Mesendoderm (in vitro differentiated cells): ENCODE measurements at places on chromosomes 16 and 17.

GRCh38 chr16:81562926-81563325 is 118.3 kb downstream of the CMIP start:
- DNase-seq = no peak

DNA sequence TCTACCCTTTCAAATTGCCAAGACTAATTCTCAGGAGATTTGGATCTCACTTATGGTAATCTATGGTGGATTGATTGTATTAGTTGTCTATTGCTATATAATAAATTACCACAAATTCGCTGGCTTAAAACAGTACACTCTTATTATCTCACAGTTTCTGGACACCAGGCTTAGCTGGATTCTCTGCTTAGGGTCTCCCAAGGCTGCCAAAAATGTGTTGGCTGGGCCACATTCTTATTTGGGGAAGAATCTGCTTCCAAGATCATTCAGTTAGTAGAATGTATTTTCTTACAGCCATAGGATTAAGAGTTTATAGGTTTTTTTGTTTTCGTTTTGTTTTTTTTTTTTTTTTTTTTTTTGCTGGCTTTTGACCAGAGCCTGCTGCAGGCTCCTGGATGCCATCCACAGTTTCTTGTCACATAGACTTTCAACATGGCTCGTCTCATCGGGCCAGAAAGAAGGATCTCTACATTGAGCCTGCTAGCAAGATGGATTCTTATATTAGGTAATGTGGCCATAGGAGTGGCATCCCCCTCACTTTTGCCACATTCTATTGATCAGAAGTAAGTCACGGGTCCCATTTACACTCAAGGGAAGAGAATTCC is 415.3 kb downstream of the KIF2B start:
- DNase-seq = no peak

GRCh38 chr17:17154981-17155380 is 51.2 kb downstream of the PLD6 start:
- no peak for DNase-seq

DNA sequence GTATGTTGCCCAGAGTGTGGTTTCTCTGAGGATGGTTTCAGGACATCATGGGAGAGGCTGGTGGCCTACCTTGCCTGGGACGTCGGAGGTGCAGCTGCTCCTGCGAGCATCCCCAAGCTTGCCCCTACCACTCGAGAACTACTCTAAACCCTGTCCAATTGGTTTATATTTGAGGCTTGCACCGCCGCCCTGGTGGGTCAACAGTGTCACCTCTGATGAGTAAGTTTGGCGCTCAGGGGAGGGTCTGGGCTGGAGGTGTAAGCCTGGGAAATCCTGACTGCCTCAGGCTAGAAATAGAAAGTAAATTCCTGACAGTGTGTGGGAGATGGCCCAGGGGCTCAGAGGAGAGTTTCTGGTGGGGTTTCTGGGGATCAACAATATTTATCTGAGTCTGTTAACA is 48.2 kb downstream of the CCDC42 start:
- DNase-seq = peak; percentile 88

GRCh38 chr17:3889325-3890012 is 3.4 kb downstream of the CAMKK1 start:
- DNase-seq = no peak

DNA sequence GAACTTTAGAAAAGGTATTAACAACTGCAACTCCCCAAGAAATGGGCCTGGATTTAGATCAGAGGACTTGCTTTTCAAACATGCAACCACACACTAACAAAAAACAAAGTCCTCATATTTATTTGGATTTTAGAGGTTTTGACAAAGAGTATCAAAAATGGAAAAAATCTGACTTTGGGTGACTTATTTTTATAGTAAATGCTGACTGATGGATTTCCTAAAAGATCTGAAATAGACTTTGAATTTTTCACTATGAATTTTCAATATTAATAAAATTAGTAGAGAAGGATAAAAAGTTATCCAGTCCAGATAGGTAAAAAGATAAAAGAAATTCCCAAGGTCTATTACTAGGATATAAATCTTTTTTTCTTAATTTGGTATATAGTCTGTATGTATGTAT is 253.5 kb downstream of the KCNJ2 start:
- no peak for DNase-seq

- DNase-seq = no peak
Observed at GRCh38 chr17:6676802-6677157, 25.2 kb downstream of the C17orf100 start.

DNA sequence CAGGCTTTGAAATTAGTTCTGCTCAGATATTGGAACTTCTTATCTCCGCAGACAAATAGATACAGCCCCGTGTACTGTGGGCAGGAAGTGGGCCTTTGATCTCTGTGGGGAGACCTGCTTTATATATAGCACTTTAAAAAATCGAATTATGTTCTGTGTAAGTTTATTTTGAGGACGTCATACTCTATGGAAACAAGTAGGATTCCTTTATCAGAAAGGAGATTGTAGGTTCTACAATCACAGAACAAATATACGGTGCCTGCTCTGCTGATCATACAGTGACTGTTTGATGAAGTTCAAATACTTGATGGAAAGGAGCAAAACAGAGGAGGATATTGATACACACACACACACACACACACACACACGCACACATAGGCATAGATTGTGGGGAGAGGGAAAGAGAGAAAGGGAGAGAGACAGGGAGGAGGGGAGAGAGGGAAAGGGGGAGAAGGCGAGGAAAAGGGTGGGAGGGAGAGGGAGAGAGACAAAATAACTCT is 14.7 kb upstream of the TMEM220 start:
- no peak for DNase-seq

DNA sequence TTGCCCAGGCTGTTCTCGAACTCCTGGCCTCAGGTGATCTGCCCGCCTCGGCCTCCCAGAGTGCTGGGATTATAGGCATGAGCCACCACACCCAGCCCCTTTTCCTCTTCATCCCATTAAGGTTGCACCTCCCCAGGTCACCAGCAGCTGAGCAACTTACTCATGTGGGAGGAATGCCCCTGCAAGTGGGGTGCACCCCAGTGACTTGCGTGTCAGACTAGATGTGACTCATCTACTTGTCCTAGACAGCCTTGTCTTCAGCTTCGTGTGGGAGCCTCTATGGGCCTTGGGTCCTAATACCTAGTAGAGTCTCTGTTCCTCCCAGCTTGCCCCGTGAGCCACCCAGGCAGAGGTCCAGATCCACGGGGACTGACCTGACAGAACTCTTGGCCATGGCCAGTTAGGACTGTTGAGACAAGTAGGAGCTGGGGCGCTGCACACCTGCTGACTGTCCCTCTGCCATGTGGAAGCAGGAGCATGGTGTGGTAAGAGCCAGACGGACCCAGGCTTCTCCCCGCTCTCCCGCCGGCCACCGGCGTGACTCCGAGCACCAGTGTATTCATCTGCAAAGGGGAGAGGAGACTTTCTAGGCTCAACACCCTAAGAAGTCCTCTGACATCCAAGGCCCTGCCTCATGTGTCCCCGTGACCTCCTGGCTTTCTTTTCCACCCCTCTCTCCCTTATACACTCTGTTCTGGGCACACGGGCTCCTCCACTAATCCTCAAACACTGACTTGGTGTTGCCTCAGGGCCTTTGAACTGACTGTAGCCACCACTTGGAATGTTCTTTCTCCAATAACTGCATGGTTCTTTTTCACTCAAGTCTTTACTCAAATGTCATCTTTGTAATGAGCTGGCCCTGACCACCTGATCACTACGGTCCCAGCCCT is 11.6 kb upstream of the CBX4 start:
- peak; percentile 70 for DNase-seq

GRCh38 chr17:35141681-35142466 is at the start of gene NLE1:
TSS of gene NLE1 (minus strand) at chr17:35142303. CDS start at chr17:35142275, 28 bp downstream.
- DNase-seq = peak; percentile 86

GRCh38 chr16:46843898-46844642 is 13.1 kb upstream of the C16orf87 start:
- DNase-seq = no peak

- DNase-seq = no peak
Observed at GRCh38 chr16:88920618-88921590, 54.4 kb upstream of the PABPN1L start.

GRCh38 chr16:27414788-27415431 is 12.9 kb downstream of the IL21R start:
- no peak for DNase-seq

- no peak for DNase-seq
Observed at GRCh38 chr17:35968520-35969054, 12.7 kb downstream of the CCL16 start.

GRCh38 chr17:21689604-21690003 is 2.7 kb upstream of the KCNJ18 start:
- no peak for DNase-seq

GRCh38 chr16:72977127-72977526 is 70.8 kb downstream of the ZFHX3 start:
- DNase-seq = no peak

DNA sequence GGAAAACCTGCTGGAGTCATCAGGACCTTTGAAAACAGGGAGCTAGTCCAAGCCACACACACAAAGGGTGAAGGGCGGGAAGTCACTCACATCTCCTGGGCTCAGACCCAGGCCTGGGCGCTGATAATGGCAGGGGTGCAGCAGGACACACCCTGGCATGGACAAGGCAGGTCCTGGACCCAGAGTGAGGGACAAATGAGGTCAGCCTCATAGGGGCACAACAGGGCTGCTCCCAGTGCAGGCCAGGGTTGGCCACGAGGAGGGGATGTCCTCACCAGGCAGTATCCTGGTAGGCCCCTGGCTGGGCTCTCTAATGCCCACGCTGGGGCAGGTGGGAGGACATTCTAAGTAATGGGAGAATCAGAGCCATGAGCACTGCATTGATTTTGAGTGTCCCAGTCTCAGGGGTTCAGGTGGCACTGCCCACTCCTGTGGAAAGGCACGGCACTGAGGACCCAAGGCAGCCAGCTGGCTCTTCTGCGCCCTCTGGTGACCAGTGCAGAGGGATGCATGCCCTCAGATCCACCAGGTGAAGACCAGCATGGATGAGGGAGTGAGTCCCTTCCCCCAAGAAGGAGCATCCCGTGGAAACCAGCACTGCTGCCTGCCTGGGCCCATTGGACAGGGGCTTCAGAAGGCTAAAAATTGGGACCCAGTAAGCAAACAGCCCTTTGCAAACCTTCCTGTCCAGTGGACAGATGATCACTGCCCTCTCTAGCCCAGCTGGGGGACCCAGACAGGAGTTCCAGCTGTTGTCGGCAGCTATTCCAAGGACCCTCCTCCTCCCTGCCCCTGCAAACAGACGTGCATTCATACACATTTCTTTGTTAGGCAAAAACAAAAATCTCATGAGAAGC is 23.4 kb upstream of the SREBF1 start:
- DNase-seq = peak; percentile 65

GRCh38 chr17:66455060-66455459 is 152.6 kb downstream of the PRKCA start:
- DNase-seq = no peak

GRCh38 chr17:39447561-39447960 is 3.5 kb downstream of the MED1 start:
- no peak for DNase-seq

GRCh38 chr17:8776248-8776647 is 17.9 kb upstream of the SPDYE4 start:
- no peak for DNase-seq

- peak; percentile 85 for DNase-seq
Observed at GRCh38 chr16:57084257-57084770, 8.1 kb upstream of the CPNE2 start.

DNA sequence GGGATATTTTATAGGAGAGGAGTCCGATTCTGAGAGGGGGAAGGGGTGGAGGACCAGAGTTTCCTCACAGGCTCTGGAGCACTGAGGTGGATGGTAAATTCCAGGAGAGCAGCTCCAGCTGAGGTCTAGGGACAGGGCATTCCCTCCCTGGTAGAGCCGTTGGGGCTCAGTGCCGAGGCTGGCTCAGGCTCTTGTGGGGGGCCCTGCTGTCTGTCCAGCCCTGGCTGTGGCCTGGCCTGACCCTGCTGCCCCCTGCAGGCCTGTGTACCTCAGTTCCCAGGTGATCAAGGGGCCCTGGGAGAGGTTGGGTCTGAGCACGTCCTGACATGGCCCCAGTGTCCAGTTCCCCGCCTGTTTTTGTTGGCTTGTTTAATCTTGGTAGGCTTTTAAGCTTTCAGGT is 16.8 kb downstream of the ZNF750 start:
- peak; percentile 37 for DNase-seq

DNA sequence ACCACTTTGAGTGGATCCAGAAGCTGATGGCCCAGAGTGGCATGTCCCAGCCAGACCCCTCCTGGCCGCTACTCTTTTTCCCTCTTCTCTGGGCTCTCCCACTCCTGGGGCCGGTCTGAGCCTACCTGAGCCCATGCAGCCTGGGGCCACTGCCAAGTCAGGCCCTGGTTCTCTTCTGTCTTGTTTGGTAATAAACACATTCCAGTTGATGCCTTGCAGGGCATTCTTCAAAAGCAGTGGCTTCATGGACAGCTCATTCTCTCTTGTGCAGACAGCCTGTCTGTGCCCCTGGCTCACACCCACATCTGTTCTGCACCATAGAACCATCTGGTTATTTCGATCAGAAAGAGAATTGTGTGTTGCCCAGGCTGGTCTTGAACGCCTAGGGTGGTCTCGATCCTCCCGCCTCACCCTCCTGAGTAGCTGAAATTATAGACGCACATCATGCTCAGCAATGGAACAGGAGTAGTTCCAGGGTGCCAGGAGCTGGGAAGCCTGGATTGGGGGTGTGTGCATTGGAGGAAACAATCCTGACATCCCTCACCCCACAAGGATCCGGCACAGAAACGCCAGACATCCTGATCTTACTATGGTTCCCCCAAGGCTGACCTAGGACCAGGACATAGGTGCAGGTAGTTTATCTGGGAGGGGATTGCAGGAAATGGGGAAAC is 4.6 kb downstream of the PRSS21 start:
- DNase-seq = no peak

- DNase-seq = no peak
Observed at GRCh38 chr16:17571499-17572093, 100.8 kb upstream of the XYLT1 start.

- no peak for DNase-seq
Observed at GRCh38 chr17:81616877-81617276, 20.0 kb downstream of the NPLOC4 start.

- no peak for DNase-seq
Observed at GRCh38 chr17:42309986-42310786, 21.9 kb downstream of the STAT5A start.

- DNase-seq = no peak
Observed at GRCh38 chr16:66265048-66265415, 101.5 kb upstream of the CDH5 start.

- no peak for DNase-seq
Observed at GRCh38 chr16:167122-167690, 1.4 kb downstream of the HBM start.

- DNase-seq = no peak
Observed at GRCh38 chr17:74962622-74963394, 9.8 kb downstream of the HID1 start.

- no peak for DNase-seq
Observed at GRCh38 chr16:80914379-80915078, 92.2 kb downstream of the CMC2 start.

DNA sequence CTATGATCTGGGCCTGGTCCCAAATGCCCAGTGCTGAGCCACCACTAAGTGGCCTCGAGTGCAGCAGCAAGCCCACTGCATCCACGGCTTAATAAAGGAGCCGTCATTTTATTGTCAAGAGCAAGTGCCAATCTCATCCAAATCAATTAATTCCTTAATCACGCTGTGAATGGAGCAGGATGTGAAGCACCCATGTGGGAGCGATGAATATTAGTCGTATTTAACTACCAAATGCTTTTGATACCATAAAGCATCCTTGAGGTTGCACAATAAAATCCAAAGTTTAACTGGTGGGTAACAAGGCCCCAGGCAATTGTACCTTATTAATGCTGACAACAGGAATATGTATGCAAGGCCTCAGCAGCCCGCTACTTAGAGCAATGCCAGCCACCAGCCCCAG is 226.0 kb upstream of the C16orf82 start:
- DNase-seq = no peak

- peak; percentile 38 for DNase-seq
Observed at GRCh38 chr16:58853854-58854791, 120.0 kb upstream of the GOT2 start.

- DNase-seq = peak; percentile 93
Observed at GRCh38 chr16:14486520-14487303, 143.3 kb downstream of the PARN start.
